ENCODE measurements at places on chromosomes 6 and 20.

GRCh38 chr20:6051505-6051904, 2.4 kb downstream of the LRRN4 start:
- no peak for DNase-seq

GRCh38 chr20:16061351-16061750, 511.9 kb downstream of the KIF16B start:
- no peak for DNase-seq

- no peak for DNase-seq
These were observed 126.2 kb downstream of the LINC00237 start for GRCh38 chr20:20979934-20980333.

DNA sequence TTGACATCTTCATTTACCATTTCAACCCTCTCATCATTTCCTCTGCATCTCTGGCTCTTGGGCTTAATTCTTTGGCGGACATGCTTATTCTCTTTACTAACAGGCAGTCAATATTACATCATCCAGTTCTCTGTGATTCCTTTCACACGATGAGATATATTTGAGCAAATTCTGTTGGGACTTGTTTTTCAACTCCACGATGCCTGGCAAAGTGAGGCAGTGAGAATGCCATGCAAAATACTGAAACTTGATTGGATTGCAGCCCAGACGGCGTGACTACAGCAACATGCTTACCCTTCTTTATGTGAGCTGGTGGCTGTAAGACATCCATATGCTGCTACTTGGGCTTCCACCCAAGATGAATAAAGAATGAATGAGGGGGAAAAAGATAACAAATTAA, 101.7 kb upstream of the SPACA1 start:
- DNase-seq = no peak

DNA sequence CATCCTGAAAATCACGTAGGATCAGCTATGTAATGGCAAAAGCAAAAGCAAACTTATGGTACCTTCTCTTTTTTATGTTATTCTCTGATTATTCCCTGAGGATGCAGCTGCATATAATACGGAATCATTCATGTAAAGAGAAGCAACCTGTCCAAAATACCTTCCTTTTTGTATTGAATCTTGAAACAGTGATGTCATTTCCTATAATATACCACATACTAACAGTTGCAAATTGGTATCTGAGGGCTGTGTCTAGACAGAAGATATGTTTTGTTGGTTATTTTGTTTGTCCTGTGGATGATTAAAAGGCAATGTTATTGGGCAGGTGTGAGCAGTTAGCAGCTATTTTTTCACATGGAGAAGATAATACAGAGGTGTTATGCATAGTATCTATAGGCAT, 161.4 kb upstream of the AHI1 start:
- no peak for DNase-seq

GRCh38 chr6:15534974-15535373, 127.9 kb downstream of the DTNBP1 start:
- DNase-seq = no peak

DNA sequence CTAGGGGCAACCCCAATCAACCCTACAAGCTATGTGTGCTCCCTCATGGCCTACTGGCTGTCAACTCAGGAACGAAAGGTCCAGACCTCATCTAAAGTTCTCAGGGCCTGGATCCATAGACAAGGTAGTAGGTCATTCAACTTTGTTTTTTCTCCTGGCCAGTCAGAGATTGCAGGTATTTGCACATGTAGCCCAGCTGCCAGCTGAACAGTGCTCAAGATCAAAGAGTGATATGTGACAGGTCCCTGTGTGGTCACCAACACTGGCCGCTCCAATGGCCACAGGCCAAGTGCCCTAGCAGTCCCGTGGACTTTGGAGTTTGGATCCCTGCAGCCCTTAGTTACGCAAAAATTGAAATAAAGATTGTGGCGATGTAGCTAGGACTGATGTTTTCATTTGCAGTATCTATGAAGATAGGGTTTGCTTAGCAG, 60.6 kb upstream of the ATXN1 start:
- DNase-seq = no peak

GRCh38 chr6:133407320-133408100, 166.4 kb downstream of the EYA4 start:
- no peak for DNase-seq
